ENCODE measurements at places on chromosomes 6 and 20.

- DNase-seq: no peak
Observed at GRCh38 chr6:111774346-111774703, 98.9 kb downstream of the FYN start.

DNA sequence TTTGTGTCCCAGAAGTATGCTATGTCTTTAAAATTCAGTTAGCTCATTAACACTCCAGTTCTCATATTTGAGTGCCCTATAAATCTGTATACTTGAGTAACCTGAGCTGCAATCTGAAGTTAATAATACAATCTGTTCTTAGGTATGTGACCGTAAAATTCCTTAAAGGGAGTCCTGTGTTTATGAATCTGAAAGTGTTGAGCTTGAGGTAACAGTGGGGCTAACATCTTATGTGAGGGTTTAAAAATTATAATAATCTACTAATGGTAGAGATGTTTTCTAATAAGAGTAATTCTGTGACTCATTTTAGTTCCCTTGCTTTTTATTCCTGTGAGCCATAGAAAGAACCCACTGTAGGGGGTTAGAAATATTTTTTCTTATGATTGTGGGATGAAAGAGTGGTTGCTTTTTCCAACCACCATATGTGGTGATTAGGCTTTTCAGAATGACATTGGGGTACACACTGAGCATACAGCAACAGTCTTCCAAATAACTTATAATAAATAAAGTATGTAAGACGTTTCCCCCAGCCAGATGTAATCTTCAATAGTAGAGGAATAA is 121.2 kb downstream of the BCKDHB start:
- no peak for DNase-seq

DNA sequence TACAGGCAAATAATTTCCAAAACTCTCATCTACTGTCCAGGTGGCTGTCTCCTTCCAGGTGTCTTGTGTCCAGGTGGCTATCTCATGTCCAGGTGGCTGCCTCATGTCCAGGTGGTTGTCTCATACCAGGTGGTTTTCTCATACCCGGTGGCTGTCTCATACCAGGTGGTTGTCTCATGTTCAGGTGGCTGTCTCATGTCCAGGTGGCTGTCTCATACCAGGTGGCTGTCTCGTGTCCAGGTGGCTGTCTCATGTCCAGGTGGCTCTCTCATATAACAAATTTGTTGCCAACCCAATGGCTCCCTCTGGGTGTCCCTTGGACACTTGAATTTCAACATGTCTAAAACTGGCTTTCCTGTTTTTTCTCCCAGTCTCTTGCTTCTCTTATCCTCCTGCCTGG is 14.3 kb upstream of the SLC22A3 start:
- no peak for DNase-seq

- DNase-seq: no peak
Observed at GRCh38 chr6:15324427-15324985, 78.6 kb downstream of the JARID2 start.

DNA sequence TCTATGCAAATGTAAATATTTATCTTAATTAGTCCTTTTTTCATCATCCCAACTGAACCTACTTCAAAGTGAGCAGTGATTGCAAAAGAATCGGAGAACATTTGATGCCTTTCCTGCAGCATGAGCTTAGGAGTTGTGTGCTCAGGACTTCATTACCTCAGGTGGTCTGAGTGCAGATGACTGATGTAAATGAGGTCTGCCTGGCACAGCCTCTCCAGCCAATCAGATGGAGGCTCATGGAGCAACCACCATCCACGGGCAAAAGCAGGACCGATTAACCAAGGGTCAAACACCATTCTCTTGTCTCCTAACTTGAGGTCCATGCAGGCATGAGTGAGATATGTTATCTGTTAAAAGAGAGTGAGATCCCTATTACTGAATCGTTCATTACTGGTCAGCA is 165.7 kb upstream of the CARMIL1 start:
- no peak for DNase-seq

DNA sequence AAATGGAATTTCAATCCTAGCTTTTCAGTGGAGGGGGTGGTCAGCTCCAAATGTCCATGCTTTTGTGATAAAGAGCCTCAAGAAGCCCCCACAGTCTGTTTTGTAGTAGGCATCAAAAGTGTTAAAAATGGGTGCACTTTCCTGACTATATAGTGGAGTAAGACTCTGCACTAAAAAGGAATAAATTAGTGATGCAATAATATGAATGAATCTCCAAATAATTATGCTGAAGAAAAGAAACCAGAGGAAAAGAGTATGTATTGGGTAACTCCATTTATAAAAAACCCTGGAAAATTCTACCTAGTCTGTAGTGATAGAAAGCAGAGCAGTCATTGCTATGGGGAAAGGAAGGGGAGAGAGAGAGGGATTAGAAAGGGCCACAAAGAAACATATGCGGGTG is 310.4 kb upstream of the SUPT3H start:
- no peak for DNase-seq

- no peak for DNase-seq
Observed at GRCh38 chr6:80771941-80772340, 665.5 kb downstream of the BCKDHB start.

DNA sequence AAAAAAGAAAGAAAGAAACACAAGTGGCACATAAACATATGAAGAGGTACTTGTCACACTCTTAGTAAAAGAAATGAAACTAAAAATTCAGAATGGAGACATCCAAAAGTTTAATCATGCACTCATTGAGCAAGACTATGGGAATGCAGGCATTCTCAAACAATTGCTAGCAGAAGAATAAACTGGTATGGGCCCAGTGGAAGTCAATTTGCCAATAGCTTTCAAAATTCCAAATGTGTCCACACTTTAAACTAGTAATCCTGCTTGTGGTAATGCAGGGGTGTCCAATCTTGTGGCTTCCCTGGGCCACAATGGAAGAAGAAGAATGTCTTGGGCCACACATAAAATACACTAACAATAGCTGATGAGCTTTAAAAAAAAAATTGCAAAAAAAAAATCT is 97.4 kb downstream of the EPB41L2 start:
- DNase-seq: no peak

DNA sequence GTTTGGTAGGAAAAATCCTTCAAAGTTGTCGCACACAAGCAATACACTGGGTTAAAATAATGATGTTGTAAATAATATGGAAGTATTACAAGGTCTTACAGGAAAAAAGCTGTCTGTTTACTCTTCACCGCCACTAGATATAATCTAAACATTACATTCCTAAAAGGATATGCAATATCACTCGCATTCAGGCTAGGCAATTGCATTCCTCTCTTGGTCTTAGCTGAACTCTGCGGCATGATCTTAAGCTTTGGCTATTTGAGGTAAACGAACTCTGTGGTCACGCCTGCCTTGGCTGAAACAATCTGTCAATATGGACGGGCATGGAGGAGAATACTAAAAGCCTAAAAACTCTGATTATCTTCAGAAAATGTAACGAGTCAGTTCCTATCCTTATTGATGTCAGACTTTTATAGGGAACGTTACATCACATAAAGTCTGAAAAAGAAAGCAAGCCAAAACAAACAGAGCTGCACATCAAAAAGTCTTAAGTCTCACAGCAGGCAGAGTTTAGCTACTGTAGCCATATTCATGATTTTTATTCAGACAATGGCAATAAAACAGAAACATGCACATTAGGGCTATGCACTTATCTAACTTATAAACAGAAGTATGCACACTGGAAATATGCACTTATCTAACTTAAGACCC is 30.8 kb upstream of the FILIP1 start:
- DNase-seq: no peak

DNA sequence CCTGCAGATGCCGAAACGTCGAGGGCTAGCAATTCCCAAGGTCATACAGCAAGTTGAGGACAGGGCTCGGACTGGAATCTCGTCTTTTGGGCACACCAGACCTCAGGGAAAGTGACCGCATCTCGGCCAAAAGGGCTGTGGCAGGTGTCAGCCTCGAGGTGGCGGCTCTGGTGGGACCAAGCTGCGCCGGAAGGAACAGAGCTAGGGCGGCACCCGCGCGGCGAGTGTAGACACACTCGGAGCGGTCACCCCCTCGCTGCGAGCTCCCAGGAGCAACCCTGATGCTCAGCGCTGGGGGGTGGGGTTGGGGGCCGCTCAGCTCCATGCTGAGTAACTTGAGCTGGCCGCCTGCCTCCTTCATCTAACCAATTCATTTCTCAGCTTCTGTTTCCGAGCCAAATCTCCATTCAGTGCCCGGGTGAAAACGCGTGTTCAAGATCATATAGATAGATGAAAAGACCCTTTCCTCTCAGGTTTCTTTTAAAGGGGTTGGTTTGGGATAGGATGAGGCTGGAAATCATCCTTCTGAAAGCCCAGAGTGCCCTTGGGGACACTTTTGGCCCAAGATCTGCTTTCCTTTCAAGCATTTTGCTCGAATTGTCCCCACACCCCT is 2.2 kb upstream of the TUBB2B start:
- DNase-seq: no peak

- peak; percentile 88 for DNase-seq
Observed at GRCh38 chr6:169189686-169190085, 64.0 kb downstream of the THBS2 start.

DNA sequence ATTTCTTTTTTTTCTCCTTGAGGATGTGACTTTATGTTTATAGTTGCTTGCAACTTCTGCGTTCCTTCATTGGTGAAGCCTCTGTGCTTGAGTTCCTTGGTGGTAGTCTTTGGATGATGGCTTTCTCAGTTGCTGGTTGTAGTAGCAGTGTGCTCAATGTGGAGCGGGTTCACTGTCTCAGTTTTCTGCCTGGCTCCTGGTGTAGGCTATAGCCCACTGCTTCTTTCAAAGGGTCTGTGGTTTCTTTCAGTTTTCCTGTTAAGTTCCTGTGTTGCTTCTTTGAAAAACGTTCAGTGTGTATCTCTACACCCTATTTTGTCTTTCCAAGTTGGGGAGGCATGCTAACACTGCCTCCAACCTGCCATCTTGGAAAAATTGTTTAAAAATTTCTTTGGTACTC is 33.9 kb upstream of the ZBTB24 start:
- DNase-seq: no peak

GRCh38 chr6:77463861-77464494 is 687 bp upstream of the HTR1B start:
- DNase-seq: no peak

Data from vagina (tissue), 2 donors.